ENCODE measurements at places on chromosomes 3 and 15. TPM values are rescaled to one million over a fixed set of nuclear protein-coding genes. Genes with fewer than 3 reads are reported as not detected.

UNC45A gene
- 30.4 TPM for total RNA-seq

- H3K4me1 ChIP-seq: peaks cover 22% of the 10 kb centered on the region
- no peaks in the 10 kb centered on the region for H3K27me3 ChIP-seq
- no peak overlapping the region for H3K4me3 ChIP-seq
- DNase-seq: no peak
- no peak overlapping the region for H3K27ac ChIP-seq
- no peaks in the 10 kb centered on the region for H3K36me3 ChIP-seq
These were observed 3.4 kb upstream of the MGLL start for GRCh38 chr3:127825756-127826155.

- no peak for DNase-seq
- no peaks in the 10 kb centered on the region for H3K27me3 ChIP-seq
- H3K4me3 ChIP-seq: no peak overlapping the region
- no peak overlapping the region for H3K27ac ChIP-seq
- H3K4me1 ChIP-seq: no peaks in the 10 kb centered on the region
- H3K36me3 ChIP-seq: peaks cover 3% of the 10 kb centered on the region
These were observed 137.4 kb upstream of the UBP1 start for GRCh38 chr3:33577588-33577987.

- H3K4me3 ChIP-seq: no peak overlapping the region
- no peaks in the 10 kb centered on the region for H3K36me3 ChIP-seq
- no peak for DNase-seq
- H3K27ac ChIP-seq: no peak overlapping the region
- no peaks in the 10 kb centered on the region for H3K4me1 ChIP-seq
These were observed 91.3 kb downstream of the PLXNA1 start for GRCh38 chr3:127073941-127074820.

GRCh38 chr3:27317096-27317495, 52.1 kb downstream of the NEK10 start:
- no peak for DNase-seq
- no peaks in the 10 kb centered on the region for H3K36me3 ChIP-seq
- peaks cover 18% of the 10 kb centered on the region for H3K4me1 ChIP-seq
- no peak overlapping the region for H3K4me3 ChIP-seq
- H3K27ac ChIP-seq: no peak overlapping the region

GNAT1 gene
- 0.08 TPM for total RNA-seq

GRCh38 chr3:98602078-98602678, 8.8 kb upstream of the CPOX start:
- no peaks in the 10 kb centered on the region for H3K36me3 ChIP-seq
- no peak for DNase-seq
- H3K27me3 ChIP-seq: no peaks in the 10 kb centered on the region
